ENCODE measurements at places on chromosomes 4 and X.

DNA sequence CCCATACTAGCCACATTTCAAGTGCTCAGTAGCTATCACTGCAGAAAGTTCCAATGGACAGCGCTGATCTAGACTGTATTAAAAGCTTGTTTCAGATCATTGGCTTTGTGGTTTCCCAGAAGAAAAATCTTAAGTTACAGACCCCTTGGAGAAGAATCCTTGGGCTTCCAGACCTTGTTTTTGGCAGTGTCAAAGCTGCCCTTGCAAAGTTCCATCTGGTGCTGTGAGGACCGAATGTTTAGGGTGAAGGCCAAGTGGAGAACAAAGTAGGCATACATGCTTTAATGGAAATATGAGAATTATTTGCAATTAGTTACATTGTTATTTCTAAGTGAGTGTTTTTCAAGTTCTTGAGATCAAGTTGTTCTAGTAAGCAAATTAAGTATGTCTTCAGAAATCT is 144.7 kb downstream of the FRMPD4 start:
- DNase-seq = no peak

DNA sequence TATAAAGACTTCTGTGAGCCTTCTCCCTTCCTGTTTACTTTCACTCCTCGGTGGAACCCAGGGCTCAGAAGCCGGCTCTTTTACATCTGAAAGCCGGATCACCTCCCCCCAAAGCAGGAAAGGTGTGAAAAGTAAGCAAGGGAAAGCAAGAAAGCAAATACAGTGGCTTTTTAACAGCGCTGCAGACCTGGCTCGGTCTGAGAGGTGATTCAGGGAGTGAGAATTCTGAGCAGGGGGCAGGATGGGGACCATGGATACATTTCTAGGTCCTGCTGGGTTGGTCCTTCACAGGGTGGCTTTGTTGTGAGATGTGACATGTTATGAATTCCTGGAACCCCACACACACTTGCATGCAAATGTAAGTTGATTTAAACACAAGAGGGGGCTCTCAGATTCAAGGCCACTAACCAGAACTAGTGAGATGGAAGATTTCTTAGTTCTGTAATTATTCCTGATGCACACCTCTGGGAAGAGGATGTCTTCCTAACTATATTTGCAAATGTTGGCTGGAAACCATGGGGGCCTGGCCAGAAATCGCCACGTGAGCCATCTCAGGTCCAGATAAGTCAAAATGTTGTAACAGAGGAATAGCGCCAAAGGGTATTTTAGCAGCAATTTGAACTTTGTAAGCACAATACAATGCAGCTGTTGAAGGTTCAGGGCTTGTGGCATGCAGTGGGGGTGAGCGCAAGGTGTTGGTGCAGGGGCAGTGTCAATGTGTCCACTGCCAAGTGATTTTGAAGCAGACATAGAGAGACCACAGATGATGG is 670.1 kb upstream of the LCORL start:
- no peak for DNase-seq

GRCh38 chr4:187887906-187888305 is 107.7 kb upstream of the ZFP42 start:
- no peak for DNase-seq

DNA sequence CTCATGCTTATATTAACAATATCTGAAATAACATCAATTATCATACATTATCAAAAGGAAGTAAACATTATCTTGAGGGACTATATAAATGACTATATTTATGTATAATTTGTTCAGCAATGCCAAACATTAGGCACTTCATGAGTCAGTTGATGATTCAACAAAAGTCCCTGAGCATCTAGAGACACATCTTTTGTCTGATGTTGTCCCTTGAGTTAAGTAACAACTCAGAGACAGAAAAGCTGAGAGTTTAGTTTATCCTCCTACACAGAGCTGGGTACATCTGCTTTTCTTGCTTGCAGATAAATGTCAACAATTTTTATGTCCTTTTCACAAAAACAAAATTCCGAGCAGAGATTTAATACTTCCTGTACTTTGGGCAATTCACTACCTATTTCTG is 311.1 kb downstream of the INPP4B start:
- DNase-seq = peak; percentile 54

DNA sequence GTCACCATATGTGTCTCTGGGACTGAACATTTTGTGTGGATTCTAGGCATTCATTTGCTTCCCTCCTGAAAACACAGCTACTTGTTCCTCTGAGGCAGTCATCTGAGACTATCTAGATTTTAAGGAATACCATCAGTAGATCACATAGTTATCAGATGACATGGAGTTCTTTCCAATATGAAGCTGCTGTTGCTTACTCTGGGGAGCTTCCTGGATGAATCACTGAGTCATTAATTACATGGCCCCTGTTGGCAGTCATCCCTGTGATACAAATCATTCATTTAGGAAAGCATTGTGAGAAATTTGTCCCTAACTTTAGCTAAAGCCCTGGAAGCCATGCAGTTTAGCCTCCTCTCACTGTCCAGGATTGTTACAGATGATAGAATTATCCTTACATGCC is 98.2 kb upstream of the ARSJ start:
- no peak for DNase-seq

- DNase-seq = no peak
Observed at GRCh38 chr4:141065872-141066271, 67.4 kb downstream of the RNF150 start.

DNA sequence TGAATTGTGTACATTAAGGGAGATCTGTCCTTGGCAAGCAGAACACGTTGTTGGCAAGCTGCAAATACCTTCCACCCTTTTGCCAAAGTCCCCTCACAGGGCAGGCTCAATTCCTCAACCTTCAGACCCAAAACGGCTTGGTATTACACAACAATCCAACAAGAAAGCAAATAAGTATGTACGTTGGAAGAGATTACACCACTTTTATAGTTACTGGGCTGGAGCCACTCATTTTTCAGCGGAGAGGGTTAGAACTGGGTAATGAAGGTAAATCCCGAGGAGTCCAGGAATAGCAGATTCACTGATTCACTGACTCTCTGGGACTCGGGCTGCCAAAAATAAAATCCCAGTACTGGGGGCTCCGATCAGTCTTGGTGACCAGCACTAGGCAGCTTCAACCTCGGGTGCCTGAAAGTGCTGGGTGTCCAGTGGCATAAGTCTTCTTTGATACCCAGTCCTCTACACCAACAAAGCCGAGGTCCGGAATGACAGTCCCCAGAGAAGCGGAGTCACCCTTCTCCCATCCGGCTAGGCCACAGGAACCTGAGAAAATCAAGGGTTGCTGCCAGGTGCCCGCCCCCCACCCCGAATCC is 587 bp downstream of the TIMM8A start:
- DNase-seq = peak; percentile 3

Data from suppressor macrophage (primary cell).